ENCODE measurements at places on chromosomes 1 and 21. TPM values are rescaled to one million over a fixed set of nuclear protein-coding genes. Genes with fewer than 3 reads are reported as not detected.
A peak's percentile ranks its signal among the peaks of the same experiment; 100 is the strongest.

DNA sequence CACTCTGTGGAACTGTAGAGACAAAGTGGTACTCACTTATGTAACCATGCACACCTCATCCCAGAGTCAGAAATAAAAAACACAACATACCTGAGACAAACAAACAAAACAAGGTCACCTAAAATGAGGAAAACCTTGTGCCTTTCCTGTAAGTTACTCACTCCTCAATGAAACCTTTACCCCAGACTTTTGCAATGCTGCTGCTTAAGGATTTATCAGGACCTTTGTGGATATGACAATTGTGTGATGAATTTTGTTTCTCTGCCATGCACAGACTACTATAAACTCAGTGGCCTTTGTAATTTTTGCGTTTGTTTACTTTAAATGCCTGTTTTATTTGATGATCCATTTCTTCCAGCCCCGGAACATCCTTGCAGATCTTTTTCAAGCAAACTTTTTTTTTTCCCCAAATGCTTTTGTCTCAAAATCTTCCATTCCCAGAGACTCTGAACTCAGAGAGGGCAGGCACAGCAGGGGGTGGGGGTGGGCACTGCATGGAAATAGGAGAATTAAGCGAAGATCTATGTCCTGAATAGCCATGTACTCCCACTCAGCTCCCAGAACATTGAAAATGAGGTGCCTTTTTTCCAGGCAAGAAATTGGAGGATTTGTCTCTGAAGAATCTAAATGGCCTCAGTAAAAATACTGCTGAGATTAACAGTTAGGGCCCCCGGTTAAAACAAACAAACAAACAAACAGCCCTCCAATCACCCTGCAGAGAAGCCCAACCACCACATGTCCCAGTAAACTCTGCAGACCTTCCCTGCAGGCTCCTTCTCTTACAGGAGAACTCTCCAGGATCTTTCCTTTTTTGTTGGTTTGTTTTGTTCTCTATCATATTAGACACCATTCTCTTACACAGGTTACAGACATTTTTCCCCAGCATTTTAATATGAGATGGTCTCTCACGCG, 22.6 kb upstream of the SIM2 start:
- DNase-seq, result no peak

DNA sequence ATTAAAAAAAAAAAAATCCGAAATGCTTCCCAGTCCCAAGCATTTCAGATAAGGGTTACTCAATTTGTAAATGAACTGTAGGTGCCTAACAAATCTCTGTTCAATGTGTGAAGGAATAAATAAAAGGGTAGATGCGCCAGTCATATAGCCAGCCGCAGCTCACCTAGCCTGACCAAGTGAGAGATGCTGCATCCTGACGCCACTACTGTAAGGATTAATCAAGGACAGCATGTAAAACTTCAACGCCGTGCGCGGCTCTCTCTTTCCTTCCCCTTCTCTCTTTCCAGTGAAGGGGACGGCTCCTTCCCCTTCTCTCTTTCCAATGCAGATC, 441 bp downstream of the PPT1 start:
- no peak for DNase-seq

DNA sequence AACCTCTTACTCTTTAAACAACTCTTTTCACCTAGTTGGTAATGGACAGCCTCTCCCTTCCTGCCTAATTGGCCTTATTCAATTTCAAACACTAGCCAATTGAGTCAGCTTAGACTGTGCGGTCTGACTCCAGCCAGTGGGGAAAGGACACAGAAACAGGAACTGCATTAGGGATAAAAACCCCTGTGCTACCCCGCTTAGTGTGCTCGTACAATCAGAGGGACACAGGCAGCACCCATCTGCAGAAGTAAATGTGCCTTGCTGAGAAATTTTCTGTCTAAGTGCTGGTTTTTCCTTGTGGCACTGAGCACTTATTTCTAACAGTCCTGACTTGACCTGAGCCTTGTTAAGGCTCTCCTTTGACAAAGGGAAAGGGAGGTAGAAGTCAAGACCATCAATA, 6.0 kb upstream of the CD2 start:
- no peak for DNase-seq

DNA sequence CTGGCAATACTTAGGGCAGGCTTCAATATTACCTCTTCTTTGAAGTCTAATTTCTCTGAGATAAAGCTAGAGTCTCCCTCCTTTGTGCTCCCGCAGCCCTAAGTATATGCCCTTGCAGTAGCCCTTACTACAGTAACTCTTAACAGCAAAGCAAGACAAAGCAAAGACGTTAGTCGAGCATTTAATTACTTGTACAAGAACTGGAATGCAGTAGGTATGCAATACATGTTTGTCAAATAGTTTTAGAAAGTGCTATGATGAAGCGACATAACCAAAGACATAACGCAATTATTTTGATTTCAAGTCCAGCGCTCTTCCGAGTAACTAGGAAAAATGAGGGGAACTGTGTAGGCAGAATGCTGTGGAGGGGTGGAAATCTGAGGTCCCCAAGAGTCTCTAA, 1.6 kb downstream of the P3H1 start:
- DNase-seq, result no peak

DNA sequence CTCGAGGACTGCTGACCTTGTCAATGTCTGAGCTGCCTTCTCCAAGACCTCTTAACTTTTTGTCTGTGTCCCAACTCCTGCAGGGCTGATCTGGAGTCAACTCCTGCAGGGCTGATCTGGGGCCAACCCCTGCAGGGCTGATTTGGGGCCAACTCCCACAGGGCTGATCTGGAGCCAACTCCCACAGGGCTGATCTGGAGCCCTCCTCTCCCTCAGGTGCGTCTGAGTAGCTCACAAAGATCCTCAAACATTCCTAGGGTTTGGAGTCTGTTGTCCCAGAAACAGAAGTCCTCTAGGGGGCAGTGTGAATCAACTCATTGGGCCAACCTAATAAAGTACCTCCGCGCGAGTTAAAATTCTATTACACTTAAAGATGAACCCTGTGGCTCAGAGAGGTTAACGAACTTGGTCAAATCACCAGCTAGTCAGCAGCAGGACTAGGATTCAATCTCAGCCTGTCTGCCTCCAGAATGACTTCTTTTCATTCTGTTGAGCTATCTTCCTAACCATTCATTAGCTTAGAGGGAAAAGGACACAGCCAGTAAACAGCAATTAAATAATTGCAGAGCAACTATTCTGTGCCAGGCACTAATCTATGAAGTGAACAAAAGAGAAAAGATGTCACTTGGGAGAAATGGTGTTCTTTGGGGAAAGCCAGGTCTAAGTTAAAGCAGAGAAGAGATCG, 17.2 kb upstream of the RLF start:
- peak; percentile 46 for DNase-seq

DNA sequence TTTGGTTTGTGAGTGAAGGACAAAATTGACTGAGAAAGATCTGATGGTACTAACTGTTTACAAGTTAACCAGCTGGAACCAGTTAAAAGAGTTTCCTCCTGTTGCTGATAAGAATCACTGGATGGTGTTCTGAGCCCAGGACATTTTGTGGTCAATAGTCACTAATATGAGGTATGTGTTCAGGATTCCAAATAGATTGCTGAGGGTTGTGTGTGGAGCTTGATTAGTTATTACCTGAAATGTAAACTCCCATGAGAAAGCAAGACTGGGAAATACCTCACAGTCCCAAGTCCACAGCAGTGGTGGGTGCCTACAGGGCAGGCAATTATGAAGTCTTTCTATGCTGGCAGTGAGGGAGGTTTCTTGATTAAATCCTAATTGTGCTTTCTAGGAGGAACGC, 164.6 kb downstream of the DNM3 start:
- no peak for DNase-seq

GRCh38 chr1:172818841-172819527, 160.1 kb downstream of the FASLG start:
- DNase-seq, result peak; percentile 49

DNA sequence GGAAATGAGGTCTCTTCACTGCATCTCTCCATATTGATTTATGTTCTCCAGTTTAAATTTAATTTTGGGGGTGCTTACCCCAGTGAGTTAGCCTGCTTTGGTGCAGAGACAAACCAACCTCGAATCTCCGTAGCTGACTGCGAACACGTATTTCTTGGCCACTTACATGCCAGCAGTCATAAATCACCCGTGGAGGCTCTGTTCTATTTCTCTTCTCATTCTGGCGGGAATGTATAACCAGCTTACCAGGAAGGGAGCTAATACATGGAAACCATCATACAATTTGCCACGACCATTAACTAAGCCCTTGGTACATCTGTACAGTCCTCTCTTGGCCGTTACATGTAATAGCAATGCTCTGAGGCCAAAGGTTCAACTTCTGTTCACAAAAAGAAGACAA, 148.0 kb downstream of the PLA2G4A start:
- no peak for DNase-seq

- DNase-seq, result no peak
Measured at GRCh38 chr1:112905395-112906149, 50.4 kb downstream of the SLC16A1 start.

DNA sequence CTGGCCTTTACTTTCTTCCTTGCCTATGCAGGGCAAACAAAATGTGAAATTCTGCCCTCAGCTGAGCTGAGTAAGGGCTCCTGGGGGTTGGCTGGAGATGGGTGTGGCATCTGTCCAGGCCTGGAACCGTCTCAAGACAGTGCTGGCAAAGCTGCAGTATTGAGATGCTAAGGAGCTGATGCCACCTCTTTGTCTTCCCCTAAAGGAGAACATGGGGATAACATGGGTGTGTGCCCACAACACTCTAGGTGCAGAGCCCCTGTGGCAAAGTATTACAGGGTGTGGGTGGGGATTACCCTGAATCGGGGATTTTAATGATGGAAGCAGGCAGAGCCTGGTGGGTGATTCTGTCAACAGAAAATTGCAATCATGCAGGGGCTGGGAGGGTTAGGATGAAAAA, 2.5 kb upstream of the ST3GAL3 start:
- no peak for DNase-seq

DNA sequence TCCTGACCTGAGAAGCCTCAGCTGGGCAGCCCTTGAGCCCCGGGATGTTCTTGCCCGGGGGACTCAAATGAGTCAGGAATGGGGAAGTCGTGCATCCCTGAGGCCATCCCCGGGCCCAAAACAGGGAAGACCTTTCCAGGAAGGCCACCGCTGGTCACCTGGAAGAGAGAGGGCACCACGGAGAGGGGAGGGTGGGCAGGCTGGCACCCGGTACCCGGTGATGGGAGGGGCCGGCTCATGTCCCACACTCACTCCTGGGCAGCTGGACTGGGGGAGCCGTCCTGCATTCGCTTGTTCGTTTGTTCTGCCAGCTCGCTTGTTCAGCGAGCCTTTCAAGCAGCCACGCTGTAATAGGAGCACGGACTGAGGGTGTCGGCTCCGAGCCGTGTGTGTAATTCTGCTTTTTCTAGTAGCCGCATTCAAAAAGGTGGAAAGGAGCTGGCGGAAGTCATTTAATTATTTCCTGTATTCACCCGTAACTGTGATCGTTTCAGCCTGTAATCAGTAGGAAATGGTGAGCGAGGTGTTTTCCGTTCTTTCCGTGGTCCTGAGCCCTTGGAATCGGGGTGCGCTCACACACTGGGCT, 48.4 kb upstream of the CCDC27 start:
- no peak for DNase-seq

- no peak for DNase-seq
Measured at GRCh38 chr1:192559115-192560006, 16.2 kb upstream of the RGS1 start.

DNA sequence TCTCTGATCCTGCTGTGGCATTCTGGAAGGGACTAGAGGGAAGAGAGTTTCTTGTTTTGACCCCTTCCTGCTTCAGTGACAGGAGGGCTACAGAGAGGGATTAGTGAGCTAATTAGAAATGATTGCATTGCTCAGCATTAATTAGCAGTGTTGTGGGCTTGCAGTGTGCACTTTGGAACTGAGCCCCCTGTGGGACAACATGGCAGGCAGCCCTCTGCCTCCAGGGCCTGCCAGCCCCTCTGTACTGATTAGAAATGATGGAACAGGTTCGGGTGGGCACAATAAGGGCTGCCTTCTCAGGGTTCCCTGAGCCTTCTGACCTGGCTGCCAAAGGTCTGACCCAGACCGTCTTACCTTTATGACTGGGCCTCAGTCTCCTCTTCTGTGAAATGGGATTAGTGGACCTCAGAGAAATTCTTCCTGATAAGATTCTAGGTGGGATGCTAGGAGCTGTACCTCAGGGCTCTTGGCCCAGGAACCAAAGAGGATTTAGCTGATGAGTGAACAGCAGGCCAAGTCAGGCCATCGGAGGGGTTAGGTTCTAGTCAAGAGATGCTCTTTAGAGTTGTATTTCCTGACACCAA, 39.6 kb downstream of the TMEM53 start:
- no peak for DNase-seq

DNA sequence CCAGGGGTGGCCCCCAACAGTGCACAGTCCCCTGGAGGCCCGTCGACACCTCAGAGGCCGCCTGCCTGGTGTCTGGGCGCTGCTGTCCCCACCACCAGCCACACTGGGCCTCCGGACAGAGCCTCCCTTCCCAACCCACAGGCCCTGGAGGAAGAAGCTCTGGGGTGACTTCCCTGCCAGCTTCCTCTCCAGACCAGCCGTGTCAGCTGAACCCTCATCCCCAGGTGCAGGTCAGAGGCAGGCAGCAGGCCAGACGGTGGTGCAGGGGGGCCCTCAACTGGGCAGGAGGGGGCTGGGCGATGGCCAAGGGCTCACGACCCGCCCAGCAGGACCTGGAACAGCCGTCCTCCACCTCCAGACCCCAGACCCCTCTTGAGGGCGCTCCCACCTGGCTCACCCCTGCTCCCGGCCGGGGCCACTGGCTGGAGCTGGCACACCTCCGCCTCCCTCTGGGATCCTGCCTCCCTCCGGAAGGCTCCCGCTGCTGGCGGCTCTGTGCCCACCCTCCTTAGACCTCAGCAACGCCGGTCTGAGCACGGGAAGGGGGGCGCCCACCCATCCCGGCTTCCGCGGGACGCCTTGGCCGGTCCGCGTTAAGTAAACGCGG, 520 bp downstream of the TNFRSF18 start:
- DNase-seq, result peak; percentile 40

DNA sequence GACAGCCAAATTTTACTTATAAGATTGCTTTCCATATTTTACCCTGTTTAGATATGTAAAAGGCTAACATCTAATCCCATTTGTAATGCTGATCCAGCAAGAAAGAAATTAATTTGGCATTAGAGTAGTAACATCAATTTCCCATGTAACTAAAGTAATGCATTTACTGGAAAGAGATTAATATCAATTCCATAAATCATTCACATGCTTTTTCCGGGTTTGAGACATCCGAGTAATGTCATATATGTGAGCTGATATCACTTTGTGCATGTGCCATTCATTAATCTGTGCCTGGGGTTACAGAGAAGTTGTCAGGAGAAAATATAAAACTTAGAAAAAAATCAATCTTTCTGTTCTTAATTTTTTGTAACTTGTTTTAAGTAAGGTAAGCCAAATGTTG, 206.1 kb downstream of the AGBL4 start:
- DNase-seq, result no peak

TMEM240 gene
- total RNA-seq, result 6.2 TPM

S1PR1 gene
- total RNA-seq, result 71.0 TPM

SYCP1 gene
- total RNA-seq, result not detected

SPRR2B gene
- total RNA-seq, result not detected

POMGNT1 gene
- 52.8 TPM for total RNA-seq

DUSP10 gene
- total RNA-seq, result 4.2 TPM
